ENCODE measurements at places on chromosomes 7 and 10.
A peak's percentile ranks its signal among the peaks of the same experiment; 100 is the strongest.

DNA sequence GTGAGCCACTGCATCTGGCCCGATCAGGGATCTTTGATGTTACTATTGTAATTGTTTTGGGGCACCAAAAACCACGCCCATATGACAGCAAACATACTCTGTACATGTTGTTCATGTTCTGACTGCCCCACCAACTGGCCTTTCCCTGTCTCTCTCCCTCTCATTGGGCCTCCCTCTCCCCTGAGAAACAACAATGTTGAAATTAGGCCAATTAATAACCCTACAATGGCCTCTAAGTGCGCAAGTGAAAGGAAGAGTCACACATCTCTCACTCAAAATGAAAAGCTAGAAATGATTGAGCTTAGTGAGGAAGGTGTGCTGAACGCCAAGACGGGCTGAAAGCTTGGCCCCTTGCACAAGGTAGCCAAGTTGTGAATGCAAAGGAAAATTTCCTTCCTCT is 50.3 kb upstream of the SDK1 start:
- DNase-seq: no peak

DNA sequence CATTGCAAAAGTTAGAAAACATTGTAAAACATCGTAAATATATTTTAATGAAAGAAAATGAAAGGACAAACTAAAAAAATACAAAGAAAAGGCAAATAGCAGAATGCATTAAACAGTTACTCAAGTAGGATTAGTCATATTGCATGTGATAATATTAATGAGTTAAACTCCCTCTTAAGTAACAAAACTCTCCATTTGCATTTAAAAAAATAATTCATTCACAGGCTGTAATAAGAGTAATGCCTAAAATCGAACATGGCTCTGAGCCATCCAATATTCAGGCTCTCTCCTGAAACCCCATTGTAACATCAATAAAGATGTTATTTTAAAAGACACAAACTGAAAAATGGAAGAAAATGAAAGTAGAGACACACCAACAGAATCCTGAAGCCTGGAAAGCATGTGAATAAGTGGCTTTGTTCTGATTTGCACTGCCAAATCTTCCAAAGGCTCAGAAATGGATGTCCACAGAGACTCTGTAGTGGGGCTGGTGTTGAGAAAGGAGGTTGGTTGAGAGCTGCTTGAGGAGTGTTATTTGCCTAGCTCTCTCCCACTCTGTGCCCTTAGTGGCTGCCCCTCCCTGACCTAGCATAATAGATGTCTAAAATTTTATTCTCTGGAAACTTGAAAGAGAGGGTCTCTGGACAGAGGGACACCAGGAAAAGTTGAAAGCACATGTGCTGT is 268.3 kb upstream of the MEOX2 start:
- no peak for DNase-seq

GRCh38 chr10:122333037-122333436 is 41.5 kb upstream of the PLEKHA1 start:
- no peak for DNase-seq

DNA sequence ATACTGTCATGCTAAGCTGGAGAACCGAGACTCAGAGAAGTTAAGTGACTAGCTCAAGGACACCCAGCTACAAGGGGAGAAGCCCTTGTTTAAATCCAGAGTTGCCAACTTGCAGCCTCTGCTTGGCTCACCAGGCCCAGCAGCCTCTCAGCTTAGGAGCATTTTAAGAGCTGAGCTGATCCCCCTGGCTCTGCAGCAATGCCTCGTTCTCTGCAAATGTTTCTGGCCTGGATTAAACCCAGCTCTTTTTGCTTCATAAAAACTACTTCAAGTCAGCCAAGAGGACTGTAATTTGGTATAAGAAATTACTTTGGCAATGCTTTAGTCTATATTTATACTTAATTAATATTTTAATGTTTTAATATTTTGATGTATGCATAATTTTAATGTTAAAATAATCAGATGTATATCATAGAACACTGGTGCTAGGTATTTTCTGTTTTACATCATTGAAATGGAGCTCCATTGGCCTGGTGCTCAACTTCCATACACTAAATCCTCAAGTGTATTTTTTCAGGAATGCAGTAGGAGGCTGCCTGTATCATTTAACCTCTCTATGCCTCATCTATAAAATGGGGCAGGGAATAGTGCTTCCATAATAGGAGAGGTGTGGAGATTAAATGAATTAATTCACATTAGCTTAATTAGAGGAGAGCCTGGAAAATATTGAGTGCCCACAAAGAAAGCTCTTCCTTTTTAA is 184.2 kb downstream of the EMX2 start:
- DNase-seq: no peak

DNA sequence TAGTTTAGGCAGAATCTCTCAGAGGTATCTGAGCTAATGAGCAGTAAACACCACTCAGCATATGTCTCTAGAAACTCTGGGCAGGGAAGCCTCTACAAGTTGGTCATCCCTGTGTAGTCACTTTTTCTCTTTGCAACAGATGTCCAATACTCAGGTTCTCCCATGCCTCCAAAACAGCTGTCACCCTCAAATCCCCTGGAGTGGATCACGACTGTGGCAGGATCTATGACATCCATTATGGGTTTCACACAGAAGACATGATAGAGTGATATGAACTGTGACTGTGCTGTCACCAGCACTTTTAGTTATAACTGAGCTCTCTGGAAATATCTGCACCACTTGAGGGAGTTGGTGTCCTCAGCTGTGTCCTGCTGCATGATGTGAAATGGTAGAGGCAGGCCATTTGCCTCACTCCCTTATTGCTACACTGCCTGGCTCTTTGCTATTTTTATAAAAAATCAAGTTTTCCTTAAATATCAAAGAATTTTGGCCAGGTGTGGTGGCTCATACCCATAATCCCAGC is 24.1 kb upstream of the ZNRF2 start:
- no peak for DNase-seq

DNA sequence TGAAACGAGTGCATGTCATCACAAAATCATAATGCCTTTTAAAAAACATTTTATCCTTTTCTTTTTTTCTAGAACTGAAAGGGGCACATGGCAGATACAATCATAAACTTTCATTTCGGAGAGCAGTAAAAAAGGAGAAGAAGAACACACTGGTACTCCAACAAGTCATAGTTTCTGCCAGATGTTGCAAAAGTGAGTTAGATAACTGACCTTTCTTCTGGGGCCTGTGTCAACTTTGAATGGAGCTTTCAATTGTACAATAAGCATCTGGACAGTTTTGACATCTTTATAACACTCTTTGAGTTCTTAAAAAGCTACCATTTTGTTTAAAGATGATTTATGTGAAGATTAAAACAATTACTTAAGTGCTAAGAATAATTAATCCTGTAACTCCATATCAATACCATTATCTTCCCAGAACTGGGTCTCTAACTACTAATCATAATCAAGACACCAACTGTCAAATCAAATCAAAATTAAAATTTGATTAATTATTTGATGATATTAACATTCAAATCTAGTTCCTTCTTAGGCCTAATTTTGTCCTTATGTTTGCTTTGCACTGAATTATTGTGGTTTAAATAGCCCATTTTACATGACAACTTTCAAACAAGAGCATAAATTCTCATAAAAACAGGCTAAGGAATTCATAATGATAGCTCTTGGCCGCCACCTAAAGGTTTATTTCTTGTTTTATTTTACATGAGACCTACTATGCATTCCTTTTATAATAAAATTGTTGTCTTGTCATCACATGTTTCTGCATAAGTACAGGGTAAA is 19.5 kb upstream of the ITGB8 start:
- DNase-seq: no peak

- no peak for DNase-seq
These were observed 25.0 kb downstream of the ZPBP start for GRCh38 chr7:50068026-50068425.

DNA sequence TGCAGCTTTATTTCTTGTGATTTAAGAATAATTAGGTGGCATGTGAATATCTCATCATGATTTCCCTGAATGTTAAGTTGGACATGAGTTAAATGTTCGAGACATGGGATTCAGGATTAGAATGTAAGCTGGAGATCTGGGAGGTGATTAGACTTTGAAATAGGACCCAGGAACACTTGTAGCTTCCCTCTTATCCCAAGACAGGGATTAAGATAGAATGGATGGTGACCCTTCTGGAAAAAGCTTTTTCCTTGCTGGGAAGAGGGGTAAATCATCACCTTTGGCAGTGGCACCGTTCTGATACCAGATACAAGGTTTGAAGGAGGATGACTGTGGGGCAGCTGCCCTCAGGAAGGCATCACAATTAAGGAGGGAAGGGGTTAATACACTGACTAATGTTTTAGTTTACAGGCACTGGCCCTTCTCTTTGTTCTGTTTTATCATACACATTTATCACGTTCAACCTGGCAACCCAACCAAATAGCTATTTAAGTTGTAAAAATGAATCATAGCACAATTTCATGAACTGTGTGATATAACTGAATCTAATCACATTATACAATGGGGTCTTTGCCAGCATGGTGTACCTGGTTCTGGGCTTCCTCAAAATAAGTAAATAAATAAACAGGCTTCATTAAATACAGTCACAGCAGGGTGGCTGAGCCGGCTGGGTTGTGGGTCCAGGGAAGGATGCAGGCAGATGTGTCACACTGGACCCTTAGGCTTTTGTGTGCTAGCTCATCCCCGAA is 212.7 kb downstream of the LRMDA start:
- DNase-seq: no peak

DNA sequence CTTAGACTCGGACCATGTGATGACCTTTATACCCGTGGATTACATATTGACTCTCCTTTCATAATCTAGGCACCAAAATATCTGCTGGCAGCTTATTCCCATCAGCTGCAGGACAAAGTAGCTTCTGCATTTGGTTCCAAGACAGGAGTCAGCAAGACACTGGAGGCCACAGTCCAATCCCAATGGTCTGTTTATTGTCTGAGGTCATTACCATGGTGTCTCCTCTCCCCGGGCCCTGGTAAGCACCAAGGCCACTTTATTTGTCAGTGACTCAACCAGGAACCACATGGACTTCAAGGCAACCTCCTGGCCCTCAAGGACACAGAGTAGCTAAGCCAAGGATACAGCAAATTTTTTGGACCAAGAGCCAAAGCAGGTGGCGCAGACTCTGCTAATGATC is 36.1 kb downstream of the KCNMA1 start:
- no peak for DNase-seq

DNA sequence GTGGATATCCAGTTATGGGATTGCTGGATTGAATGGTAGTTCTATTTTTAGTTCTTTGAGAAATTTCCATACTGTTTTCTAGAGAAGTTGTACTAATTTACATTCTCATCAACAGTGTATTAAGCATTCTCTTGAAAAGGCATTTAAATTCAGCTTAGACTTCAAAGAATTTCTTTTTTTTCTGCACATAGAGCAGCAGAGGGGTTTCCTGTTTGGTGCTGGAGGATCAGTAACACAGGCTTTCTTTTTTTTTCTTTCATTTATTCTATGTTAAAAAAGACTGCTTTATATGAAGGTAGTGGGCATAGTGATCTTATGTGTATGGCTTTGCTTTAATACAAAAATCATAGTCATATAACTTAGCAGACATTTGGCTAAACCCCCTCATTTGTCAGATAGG is 47.6 kb upstream of the TARP start:
- DNase-seq: no peak

DNA sequence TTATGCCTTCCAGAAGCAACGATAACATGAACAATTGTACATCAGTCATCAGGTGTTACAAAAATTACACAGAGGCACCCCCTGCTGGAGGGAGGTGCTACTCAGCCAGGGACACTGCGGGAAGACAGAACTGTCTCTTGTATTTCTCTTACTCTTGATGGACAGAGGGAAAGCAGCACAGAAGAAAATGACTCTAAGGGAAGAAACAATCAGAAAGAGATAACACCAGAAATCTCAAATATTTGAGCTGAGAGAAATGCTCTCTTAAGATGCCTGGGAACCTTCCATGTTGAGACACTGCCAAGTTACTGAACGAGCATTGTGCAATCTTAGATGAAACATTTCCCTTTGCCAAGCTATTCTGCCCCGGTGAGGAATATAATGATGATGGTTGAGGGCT is 227.6 kb upstream of the NPSR1 start:
- no peak for DNase-seq

GRCh38 chr10:33859319-33860022 is 525.0 kb upstream of the NRP1 start:
- DNase-seq: no peak

DNA sequence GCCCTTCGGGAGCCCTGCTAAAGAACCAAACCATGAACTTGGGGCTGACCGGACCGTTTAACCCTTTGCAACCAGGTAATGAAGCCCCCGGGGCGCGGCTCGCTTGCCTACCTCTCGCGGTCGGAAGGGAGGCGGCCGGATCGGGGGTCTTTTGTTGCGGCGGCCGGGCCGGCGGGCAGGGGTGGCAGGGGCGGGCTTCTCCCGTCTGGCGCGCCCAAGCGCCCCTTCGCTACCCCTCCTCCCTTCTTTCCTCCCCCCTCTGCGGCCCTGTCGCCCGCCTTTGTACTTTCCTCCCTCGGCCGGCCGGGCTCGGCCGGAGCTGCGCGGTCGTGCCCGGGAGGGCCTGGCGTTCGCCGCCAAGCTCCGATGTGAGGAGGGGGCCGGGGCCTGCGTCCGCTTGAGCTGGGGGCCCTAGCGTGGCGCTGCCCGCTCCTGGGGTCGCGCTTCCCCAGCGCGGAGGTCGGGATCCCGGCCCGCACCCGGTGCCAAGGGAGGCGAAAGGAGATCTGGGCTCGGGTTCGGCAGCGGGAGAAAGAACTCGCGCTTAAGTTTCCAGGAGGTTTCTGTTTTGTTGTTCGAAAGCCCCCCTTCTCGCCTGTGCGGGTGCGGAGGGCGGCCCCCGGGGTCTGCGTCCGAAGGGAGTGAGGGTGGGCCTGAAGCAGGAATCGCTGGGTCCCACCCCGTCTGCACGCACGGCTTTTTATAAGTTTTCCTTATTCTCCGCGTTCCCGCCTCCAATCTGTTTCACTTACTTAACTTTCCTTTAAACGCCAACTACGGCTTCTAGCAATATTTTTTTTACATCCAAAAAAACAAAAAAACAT is 436.8 kb upstream of the GALNT17 start:
- no peak for DNase-seq

DNA sequence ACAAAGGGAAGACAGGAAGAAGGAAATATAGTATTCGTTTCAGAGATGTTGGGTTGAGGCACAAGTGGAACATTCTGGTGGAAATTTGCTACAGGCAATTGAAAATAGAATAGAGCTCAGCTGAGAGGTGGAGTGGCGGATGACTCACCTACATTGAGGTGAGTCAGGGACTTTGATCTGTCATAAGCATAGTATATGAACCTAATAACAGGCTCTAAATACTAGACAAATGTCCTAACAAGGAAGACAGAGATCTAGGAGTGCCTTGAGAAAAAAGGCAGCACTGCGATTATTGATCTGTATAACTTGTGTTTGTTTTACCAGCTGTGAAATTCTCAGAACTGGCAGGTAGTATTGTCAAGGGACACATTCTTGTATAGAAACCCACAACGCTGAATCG is 907 bp upstream of the IFRD1 start:
- DNase-seq: peak; percentile 50

Data from stimulated activated naive CD4-positive, alpha-beta T cell treated with Interleukin-2 at 50 U/mL for 16 hours (primary cell).